ENCODE measurements at places on chromosomes 16 and 17. TPM values are rescaled to one million over a fixed set of nuclear protein-coding genes. Genes with fewer than 3 reads are reported as not detected.

The MYH2 gene
- polyA plus RNA-seq = 0.03 TPM

- no peak for DNase-seq
Measured at GRCh38 chr17:62611728-62612127, 15.7 kb upstream of the MRC2 start.

- no peak for DNase-seq
Measured at GRCh38 chr17:7882068-7882467, 6.5 kb upstream of the CHD3 start.

DNA sequence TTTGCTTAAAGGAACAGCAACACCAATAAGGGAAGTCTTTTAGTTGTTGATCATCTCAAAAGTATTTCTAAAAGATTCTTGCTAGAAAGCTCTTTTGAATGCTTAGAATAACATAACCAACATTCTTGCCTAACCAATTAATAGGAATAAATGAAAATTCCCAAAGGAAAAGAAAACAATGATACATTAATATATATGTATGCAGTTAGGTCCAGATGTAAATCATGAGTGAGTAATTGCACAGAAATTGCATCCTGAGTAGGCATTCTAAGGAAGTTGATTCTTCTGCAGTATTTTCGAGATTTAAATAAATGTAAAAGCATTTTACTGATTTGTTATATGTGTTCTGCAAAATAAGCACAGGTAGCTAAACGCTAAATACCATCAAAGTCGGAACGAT is 22.1 kb downstream of the COX10 start:
- DNase-seq = no peak

GRCh38 chr16:9151074-9151473 is 59.6 kb downstream of the HAPSTR1 start:
- DNase-seq = no peak

DNA sequence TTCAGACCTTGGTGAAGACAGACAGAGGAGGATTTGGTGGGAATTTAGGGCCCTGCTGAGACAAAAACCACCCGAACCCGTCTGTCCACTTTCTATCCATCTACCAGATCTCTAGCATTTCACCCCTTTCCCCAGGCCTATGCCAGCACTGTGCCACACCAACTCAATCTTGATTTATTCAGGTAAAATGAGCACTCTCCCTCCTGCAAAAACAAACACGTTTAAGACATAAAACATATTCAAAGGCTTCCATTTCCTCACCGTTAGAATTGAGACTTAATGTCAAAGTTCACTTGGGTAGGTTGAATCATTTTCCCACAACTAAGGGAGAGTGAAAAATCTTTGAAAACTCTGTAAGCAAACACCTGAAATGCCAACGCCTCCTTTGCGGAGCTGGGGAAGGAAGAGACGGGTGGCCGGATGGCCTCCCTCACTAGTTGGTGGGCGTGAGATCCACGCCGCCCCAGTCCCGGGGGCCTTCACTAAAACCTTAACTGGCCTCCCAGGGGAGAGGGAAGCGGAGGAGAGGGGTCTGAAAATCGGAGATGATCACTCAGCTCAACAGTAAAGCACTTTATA is 862 bp downstream of the DCAKD start:
- no peak for DNase-seq

DNA sequence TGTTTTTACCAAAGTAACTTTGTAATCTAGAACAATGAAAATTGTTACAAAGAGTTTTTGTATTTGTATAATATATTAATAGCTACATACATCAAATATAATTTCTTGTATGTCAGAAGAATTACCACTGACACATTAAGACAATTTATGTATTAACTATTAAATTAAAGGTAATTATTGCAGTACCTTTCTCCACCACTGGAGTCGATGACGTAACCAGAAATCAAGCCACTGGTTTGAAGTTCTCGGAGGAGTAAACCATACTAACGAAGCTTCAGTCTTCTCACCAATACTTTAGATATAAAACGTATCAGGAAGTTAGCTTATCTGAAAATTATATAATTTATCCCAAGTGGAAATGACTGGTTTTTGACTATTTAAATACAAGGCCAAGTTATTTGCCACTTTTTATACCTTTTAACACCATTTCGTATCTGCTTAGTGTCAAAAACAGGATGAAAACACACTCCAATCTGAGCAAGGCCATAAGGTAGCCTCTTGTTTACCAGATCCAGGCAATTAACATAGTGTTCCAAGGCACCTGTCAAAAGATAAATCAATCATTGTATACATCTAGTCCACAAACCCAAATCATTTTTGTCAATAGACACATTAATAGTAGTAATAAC is 4.3 kb downstream of the POLG2 start:
- no peak for DNase-seq

GRCh38 chr17:343211-343610 is 9.4 kb downstream of the RPH3AL start:
- no peak for DNase-seq

All from left kidney (tissue), 8 donors.